Daoy (cell line): ENCODE measurements at places on chromosomes 13 and 19.

- DNase-seq, result no peak
Measured at GRCh38 chr13:71606818-71607217, 260.2 kb downstream of the DACH1 start.

DNA sequence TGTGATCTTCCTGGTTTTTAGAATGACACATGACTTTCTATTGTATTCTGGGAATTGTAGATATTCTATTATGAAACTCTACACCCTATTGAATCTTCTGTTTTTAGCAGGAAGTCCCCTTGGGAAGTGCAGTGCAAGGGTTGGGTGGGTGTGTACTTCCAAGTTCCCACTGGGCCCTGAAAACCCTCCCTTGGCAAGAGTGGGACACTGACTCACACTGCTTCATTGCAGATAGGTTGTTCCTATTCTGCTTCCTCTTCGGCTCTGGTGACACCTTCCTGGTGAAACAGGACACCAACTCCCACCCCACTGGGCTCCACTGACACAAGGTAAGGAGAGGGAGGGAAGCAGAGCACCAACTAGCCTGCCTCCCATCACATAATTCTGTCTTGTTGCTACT is 121.8 kb downstream of the KCTD12 start:
- peak; percentile 34 for DNase-seq

- DNase-seq, result no peak
Measured at GRCh38 chr13:110438211-110438610, 123.3 kb downstream of the RAB20 start.

GRCh38 chr19:15717809-15718208 is 10.0 kb upstream of the OR10H2 start:
- DNase-seq, result no peak

- DNase-seq, result peak; percentile 51
Measured at GRCh38 chr19:38384209-38385027, 3.4 kb downstream of the GGN start.

- no peak for DNase-seq
Measured at GRCh38 chr19:16116067-16116466, 4.4 kb downstream of the RAB8A start.

GRCh38 chr13:71813187-71813586 is 53.8 kb downstream of the DACH1 start:
- DNase-seq, result no peak

DNA sequence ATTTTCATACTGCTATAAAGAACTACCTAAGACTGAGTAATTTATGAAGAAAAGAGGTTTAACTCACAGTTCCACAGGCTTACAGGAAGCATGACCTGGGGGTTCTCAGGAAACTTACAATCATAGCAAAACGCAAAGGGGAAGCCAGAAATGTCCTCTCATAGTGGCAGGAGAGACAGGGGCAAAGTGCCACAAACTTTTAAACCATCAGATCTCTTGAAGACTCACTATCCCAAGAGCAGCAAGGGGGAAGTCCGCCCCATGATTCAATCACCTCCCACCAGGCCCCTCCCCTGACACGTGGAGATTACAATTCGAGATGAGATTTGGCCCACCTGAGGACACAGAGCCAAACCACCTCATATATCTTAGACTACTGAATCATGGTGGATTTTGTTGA is 198.7 kb downstream of the KCTD12 start:
- no peak for DNase-seq

DNA sequence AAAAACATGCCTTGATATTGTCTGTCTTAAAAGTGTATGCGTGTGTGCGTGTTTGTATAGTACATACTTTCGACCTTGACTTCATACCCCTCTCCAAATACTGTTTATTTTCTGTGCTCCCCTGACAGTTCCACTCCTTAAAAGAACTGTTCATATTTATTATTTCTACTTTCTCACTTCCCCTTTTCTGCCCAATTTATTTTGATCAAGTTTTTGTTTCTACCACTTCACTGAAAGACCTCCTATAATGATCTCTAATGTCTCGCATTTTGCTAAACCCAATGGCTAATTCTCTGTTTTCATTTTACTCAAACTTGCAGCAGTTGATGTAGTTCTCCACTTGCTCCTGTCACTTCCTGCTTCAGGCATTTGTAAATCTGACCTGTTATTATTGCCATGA is 426.1 kb upstream of the KLF12 start:
- DNase-seq, result no peak

DNA sequence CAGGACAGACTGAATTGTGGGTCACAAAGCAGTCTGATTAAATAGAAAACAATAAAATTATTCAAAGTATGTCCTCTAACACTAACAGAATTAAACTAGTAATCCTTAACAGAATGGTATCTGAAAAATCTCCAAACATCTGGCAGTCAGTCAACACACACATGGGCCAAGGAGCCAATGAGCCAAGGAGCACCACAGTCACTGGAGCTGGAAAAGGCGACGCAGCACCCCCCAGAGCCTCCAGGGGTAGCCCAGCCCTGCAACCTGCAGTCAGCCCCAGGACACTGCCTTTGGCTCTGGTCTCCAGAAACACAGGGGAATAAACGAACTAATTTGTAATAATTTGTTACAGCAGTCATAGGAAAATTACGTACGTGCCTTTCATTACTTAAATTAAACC is 12.3 kb downstream of the TUBGCP3 start:
- DNase-seq, result no peak

GRCh38 chr19:9909251-9909650 is 27.1 kb downstream of the OLFM2 start:
- peak; percentile 17 for DNase-seq

DNA sequence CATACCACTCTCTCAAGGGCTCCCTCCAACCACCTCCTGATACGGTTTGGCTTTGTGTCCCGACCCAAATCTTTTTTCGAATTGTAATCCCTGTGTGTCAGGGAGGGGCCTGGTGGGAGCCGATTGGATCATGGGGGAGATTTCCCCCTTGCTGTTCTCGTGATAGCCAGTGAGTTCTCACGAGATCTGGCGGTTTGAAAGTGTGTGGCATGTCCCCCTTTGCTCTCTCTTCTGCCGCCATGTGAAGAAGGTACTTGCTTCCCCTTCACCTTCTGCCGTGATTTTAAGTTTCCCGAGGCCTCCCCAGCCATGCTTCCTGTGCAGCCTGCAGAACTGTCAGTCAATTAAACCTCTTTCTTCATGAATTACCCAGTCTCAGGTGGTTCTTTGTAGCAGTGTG is 34.7 kb upstream of the SLC15A1 start:
- DNase-seq, result no peak

- DNase-seq, result no peak
Measured at GRCh38 chr13:75165543-75166230, 316.3 kb downstream of the TBC1D4 start.

- DNase-seq, result no peak
Measured at GRCh38 chr13:110657196-110657595, 41.9 kb downstream of the NAXD start.

GRCh38 chr19:42052241-42052863 is 17.7 kb downstream of the GRIK5 start:
- DNase-seq, result no peak

- no peak for DNase-seq
Measured at GRCh38 chr13:51601601-51602565, 17.6 kb downstream of the WDFY2 start.

- no peak for DNase-seq
Measured at GRCh38 chr13:90770334-90770733, 577.2 kb upstream of the MIR17HG start.

GRCh38 chr13:58953638-58954037 is 1210.1 kb downstream of the DIAPH3 start:
- DNase-seq, result no peak

GRCh38 chr19:14089662-14090508 is 666 bp downstream of the SAMD1 start:
- DNase-seq, result peak; percentile 79

- DNase-seq, result no peak
Measured at GRCh38 chr13:31775148-31775547, 35.8 kb downstream of the RXFP2 start.

DNA sequence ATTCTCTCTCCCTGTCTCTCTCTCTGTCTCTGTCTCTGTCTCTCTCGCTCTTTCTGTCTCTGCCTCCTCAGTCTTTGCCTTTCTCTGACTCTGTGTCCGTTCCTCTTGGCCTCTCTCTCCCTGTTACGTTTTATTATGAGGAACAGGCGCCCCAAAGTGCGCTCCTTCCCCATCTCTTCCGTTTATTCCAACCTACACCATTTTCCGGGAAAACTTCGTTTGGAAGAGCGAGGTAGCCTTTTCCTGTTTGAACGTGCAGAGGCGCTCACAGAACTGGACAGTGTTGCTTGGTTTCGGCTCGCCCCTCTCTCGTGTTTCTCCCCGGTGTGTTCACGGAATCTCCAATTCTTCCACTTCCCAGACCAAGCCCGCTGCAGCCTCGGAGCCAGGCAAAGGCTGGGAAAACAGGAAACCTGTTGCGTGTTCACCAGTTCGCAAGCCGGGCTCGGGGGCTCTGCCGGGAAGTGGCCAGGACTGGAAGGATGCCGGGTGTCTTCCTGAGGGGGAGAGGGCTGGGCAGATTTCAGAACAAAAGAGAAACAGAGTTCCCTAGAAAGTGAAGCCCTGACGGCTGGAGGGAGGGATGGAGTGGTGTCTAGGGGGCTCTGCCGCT is 605 bp downstream of the TMEM255B start:
- DNase-seq, result peak; percentile 35

GRCh38 chr13:46866150-46866549 is 30.7 kb downstream of the HTR2A start:
- peak; percentile 35 for DNase-seq

GRCh38 chr19:38193445-38193844 is 30.6 kb downstream of the DPF1 start:
- no peak for DNase-seq

- no peak for DNase-seq
Measured at GRCh38 chr13:31485183-31485582, 254.1 kb upstream of the RXFP2 start.

DNA sequence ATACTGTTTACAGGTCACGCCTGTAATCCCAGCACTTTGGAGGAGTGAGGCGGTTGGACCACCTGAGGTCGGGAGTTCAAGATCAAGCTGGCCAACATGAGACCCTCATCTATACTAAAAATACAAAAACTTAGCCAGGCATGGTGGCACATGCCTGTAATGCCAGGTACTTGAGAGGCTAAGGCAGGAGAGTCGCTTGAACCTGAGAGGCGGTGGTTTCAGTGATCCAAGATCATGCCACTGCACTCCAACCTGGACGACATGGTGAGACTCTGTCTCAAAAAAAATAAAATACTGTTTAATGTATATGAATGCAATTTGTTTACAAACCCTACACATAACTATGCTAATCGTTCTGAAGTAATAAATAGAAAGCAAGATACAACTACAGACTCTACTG is 102.4 kb downstream of the ZNF486 start:
- no peak for DNase-seq

DNA sequence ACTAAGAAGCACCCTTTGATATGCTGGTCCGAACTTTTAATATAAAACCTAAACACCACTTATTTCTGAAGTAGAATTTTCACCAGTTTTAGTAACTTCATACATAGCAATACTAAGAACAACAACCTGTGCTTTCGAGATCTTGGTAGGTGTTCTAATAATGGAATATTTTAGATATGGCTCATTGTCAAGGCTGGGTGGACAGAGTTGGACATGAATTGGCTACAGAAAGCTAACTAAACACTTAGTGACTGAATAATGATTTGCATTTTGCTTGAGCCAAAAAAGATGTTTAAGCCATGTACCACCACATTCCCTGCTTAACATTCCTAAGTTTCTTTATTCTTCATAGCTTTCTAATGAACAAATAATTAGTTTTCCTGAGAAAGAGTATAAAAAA is 344.3 kb upstream of the SGCG start:
- no peak for DNase-seq

- no peak for DNase-seq
Measured at GRCh38 chr13:77388944-77389624, 62.2 kb upstream of the MYCBP2 start.

GRCh38 chr19:51347209-51347928 is 5.4 kb upstream of the VSIG10L start:
- no peak for DNase-seq

GRCh38 chr19:21900401-21900800 is 64.4 kb upstream of the ZNF43 start:
- DNase-seq, result no peak

- no peak for DNase-seq
Measured at GRCh38 chr19:35216833-35217648, 11.5 kb downstream of the FAM187B start.

DNA sequence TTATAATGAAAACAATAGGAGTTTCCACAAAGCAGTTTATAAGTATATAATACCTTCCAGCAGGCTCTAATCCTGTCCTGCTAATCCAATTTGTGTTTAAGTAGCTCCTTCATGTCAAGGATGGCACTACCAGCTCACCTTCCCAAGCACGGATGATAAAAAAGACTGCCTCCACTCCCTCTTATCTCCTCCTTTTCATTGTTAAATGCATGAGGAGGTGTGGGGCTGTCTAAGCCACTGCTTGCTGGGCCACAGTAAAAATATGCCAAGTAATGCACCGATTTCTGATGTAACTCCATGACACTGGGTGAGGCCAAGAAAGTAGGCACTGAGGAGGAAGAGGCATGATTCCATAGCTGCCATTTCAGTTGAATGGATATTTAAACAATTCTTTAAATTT is 193.1 kb downstream of the ZIC5 start:
- no peak for DNase-seq
